ENCODE measurements at places on chromosomes 16 and 17.

DNA sequence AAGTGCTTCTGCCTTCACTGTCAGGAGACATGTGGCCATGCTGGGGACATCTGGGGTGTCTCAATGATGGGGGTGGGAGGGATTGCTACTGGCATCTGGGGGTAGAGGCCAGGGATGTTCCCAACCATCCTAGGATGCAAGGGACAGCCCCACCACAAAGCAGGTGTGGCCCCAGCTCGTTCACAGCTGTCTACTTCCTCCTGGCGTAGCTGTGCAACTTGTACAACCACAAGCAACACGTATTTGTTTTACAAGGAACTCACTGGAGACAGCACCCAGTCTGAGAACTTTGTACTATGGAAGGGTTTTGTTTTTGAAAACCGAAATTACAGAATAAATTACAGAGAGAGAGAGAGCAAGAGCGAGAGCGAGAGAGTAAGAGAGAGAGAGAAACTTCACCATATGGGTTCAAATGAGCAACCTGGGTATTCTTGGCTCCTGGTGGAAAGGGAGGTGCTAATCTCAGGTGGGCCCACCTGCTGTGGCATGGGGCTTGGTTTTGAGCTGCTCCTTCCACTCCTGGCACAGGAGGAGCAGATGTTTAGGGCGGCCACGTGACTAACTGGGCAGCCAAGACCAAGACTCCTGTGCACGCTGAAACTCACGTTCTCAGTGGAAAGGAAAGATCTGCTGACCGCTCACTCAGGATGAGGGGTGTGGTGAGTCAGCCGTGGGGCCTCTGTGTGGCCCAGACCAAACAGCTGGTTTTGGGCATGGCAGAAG, 17.5 kb upstream of the TNFRSF13B start:
- DNase-seq, result no peak

GRCh38 chr17:79732804-79733691, 2.3 kb downstream of the ENPP7 start:
- DNase-seq, result no peak

DNA sequence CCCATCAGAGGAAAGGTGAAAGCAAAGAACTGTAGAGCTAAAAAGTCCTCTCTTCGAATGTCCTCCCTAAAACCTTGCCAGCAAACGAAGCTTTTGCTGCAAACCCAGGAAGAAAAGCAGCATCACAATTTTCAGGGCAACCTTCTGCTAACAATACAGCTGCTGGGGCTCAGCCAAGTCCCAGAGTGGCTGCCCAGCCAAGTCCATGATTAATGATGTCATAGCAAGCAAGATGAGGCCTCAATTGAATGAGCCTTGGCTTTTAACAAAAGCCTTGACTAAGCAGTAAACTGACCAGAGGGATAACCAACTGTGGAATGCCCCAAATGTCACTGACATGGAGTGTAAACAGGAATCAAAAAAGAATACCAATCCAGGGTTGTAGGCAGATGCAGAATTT, 342.7 kb downstream of the PMP22 start:
- DNase-seq, result no peak

DNA sequence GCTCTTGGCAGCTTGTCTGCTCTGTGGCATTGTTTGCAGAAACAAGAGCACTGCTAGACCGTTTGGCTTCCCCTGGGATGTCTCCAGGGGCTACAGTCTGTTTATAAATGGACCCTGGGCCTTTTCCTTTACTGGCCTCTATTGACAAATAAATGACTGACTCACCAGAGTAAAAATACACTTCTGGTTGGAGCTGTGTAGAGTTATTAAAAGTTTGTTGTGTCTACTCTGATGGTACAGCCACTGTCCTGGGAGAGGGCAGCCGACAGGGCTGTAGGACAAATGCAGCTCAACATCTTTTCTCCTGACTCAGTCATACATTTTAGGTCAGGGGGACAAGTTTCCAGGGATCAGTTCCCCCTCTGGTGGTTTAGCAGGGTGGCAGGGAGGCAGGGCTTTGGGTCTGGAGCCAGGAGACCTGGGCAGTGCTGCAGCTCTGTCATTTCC, 30.0 kb downstream of the FOXL1 start:
- no peak for DNase-seq

GRCh38 chr17:73172252-73172651, 7.4 kb downstream of the SSTR2 start:
- DNase-seq, result no peak

GRCh38 chr17:6056104-6056503, 14.1 kb upstream of the WSCD1 start:
- no peak for DNase-seq

GRCh38 chr17:40832840-40833239, 10.4 kb upstream of the KRT10 start:
- no peak for DNase-seq

- no peak for DNase-seq
Measured at GRCh38 chr17:78107976-78108725, 20.4 kb downstream of the TMC6 start.

- DNase-seq, result no peak
Measured at GRCh38 chr16:1903845-1904840, 14.1 kb downstream of the HS3ST6 start.

GRCh38 chr17:902463-902862, 77.1 kb downstream of the NXN start:
- no peak for DNase-seq

DNA sequence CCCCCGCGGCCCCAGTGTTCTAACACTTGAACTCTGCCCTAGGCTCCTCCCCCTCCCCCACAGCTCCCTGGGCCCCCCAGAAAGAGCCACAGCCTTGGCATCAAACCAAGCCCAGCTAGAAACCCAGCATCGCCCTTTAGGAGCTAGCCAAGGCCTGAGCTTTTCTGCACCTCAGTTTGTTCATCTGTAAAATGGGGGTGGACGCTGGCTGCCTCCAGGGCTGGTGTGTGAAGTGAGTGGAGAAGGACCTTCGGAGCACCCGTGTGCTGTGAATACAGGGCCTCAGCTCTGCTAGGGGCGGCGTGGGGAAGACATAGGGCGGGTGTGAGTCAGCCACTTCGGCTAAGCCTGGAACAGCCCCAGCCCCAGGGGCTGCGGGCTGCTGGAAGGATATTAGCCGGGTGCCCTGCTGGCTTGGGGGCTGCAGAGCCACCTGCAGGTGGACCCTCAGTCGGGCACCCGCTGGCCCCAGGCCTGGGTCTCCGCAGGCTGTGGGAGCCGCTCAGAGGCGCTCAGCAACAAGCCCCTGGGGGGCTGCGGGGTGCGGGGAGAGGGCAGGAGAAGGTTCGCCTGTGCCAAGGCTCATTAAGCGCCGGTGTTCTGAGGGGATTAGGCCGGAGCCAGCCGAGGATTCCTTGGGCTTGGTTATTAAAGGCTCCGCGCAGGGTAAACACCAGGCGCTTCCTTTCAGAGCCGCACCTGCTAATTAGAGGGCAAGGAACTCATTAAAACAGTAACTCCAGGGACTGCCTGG, 217.0 kb upstream of the CIBAR2 start:
- peak; percentile 56 for DNase-seq

GRCh38 chr16:12159028-12159427, 182.5 kb downstream of the SNX29 start:
- DNase-seq, result no peak

- DNase-seq, result no peak
Measured at GRCh38 chr17:49707246-49707607, 537 bp downstream of the SLC35B1 start.

DNA sequence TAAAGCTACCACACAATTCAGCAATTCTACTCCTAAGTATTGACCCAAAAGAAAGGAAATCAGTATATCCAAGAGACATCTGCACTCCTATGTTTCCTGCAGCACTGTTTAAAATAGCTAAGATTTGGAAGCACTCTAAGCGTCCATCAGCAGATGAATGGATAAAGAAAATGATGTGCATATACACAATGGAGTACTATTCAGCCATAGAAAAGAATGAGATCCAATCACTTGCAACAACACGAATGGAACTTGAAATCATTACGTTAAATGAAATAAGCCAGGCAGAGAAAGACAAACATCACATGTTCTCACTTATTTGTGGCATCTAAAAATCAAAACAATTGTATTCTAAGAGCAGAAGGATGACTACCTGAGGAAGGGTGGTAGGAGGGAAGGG, 1.5 kb downstream of the SLFN11 start:
- no peak for DNase-seq

- DNase-seq, result no peak
Measured at GRCh38 chr17:82237746-82238471, 9.1 kb downstream of the SLC16A3 start.

DNA sequence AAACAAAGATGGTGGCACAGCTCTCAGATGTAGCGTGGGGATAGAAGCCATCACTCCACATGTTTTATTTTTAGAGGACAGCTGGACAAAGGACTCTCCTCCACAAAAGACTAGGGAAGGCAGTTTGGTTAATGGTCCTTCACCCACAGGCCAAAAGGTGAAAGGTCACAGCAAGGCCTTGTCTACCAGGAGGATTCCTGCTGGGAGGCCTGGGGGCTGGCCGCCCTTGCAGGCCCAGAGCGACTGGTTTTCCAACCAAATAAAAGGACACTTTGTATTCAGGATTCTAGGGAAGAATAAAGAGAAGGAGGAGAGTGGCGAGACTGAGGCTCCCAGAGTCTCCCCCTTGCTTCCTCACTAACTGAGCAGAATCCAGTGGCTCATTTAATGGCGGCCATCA, 94.3 kb downstream of the AXIN2 start:
- no peak for DNase-seq

GRCh38 chr17:35692512-35693210, 38.8 kb upstream of the RASL10B start:
- no peak for DNase-seq

DNA sequence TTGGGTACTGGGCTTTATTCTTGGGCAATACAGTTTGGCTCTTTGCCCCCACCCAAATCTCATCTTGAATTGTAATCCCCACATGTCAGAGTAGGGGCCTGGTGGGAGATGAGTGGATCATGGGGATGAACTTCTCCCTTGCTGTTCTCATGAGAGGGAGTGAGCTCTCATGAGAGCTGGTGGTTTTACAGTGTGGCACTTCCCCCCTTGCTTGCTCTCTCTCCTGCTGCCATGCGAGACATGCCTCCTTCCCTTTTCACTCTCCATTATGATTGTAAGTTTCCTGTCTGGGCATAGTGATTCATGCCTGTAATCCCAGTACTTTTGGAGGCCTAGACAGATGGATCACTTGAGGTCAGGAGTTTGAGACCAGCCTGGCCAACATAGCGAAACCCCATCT, 18.1 kb upstream of the CNEP1R1 start:
- no peak for DNase-seq

GRCh38 chr16:58249780-58250478, 44.9 kb downstream of the PRSS54 start:
- peak; percentile 15 for DNase-seq

DNA sequence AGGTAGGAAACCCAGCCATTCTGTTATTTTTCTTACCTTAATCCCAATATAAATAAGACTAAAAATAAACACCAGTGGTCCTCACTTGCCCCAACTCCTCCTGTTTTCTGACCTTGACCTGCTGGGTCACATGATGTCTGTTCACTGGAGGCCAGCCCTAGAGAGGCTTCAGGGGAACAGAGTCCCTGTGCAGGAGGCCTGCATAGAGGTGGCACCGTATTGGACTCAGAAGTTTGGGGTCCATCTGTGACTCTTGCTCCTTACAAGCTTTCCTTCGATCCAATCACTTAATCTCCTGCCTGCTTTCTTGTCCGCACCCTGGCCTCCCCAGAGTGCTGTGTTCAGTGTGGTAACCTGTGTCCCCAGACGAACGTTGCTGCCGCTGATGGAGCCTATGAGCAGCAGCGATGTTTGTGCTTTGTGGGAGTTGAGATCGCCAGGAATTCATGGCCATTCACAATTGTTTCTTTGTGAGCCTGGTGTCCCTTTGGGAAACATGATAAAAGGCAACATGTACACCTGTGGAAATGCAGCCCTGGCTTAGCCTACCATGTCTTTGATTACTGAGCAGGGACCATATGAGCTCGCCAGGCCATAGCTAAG, 4.7 kb downstream of the IGSF6 start:
- DNase-seq, result no peak

GRCh38 chr17:2212400-2212981, 91.1 kb downstream of the SMG6 start:
- no peak for DNase-seq

DNA sequence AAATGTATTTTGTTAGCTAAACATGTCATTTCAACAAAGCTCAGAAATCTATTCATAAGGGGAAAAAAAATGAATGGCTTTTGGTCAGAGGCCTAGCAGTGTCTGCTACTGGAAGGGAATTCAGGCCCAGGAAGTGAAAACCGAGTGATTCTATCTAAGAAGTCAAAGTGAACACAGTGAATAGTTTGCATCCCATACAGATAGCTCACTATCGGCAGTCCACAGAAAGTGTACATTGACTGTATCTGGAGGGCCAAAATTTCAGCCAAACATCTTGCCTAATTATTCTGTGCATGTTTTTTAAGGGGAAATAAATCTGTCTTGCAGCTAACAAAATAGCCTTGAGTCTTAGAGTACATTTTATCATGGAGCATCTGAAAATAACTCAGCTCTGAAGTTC, 214.4 kb upstream of the CACNG5 start:
- no peak for DNase-seq

- no peak for DNase-seq
Measured at GRCh38 chr17:42403150-42403549, 14.9 kb upstream of the STAT3 start.

DNA sequence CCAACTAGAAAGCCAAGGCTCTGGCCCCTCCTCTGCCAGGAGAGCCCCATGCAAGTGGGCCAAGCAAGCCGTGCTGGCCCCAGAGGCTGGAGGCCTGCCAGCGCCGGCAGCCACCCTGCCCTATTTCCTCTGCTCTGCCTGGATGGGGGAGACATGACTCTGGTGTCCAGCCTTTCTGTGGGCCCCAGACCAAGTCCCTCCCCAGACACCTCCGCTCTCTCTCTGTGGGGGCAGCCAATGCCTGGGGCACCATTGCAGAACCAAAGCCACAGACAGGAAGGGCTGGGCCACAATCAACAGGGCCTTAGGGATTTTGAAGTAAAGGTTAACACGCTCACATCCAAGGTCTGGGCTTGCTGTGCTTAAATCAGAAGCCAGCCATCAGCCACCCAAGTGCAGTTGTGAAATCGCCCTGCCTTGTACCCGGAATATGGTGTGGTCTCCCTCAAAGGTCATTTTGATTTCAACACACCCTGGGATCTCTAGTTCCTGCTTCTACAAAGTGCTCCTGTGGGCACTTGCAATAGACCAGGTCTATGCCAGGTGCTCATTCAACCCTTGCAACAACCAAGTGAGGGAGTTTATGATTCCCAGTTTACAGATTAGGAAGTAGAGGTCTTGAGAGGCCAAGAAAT, 63.5 kb upstream of the TEX2 start:
- DNase-seq, result no peak

DNA sequence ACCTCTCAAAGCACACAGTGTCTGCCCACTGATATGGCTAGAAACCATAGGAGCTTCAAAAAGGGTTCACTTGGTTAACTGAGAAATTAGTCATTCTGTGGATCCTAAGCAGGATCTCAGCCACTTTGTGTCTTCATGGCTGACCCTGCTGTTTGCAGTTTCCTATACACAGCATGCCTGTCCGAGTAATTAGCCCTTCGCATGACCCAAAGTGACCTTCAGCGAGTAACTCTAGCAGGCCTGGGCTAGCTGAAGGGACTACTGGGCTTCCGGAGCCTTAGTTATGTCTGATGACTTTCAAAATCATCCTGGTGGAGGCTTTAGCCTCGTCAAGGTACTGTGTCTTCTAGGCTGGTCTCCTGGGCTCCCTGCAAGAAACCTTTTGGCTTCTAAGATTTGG, 28.9 kb upstream of the FBXW10B start:
- DNase-seq, result no peak

GRCh38 chr17:14228903-14229302, 7.8 kb downstream of the CDRT15 start:
- DNase-seq, result no peak

- no peak for DNase-seq
Measured at GRCh38 chr17:39714234-39714633, 14.4 kb downstream of the ERBB2 start.

Measured in NCI-H2081 treated with DMSO at 0.1 percent for 48 hours (cell line).